ENCODE measurements at places on chromosomes 13 and 19.
A peak's percentile ranks its signal among the peaks of the same experiment; 100 is the strongest.

- DNase-seq: no peak
Measured at GRCh38 chr13:88802886-88803285, 1131.7 kb downstream of the SLITRK5 start.

DNA sequence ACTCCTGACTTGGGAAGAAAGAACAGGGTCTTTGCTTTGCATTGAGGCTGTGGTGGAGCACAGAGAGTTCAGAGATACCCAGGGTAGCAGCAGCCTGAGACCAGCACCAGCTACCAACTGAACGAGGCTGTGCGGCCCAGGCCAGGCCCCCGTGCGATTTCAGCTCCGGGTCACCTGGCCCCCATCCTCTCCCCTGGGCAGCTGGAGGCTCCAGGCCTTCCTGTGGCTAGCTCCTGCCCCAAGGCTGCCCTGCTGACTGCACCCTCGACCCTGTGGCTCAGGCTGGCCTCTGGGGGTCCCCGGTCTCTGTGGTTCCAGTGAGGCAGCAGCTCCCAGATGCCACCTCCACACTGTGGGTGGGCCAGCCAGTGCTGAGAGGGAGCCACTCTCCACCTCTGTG lies 52.8 kb downstream of the MCF2L start:
- no peak for DNase-seq

DNA sequence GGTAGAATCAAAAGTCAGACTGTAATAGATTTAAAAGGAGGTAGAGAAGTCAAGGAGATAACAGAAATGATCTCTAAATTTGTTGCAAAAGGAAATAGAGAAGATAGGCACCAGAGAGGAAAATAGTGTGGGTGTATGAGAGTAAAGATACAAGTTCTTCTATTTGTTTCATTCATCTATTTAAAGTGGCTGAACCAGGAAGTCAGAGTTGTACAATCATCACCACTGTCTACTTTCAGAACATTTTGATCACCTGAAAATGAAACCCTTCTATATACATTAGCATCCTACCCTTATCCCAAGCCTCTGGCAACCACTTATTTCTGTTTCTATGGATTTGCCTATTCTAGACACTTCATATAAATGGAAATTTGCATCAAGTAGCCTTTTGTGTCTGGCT lies 36.7 kb downstream of the INTS6 start:
- no peak for DNase-seq

- no peak for DNase-seq
Measured at GRCh38 chr19:15112385-15112784, 5.2 kb downstream of the SYDE1 start.

DNA sequence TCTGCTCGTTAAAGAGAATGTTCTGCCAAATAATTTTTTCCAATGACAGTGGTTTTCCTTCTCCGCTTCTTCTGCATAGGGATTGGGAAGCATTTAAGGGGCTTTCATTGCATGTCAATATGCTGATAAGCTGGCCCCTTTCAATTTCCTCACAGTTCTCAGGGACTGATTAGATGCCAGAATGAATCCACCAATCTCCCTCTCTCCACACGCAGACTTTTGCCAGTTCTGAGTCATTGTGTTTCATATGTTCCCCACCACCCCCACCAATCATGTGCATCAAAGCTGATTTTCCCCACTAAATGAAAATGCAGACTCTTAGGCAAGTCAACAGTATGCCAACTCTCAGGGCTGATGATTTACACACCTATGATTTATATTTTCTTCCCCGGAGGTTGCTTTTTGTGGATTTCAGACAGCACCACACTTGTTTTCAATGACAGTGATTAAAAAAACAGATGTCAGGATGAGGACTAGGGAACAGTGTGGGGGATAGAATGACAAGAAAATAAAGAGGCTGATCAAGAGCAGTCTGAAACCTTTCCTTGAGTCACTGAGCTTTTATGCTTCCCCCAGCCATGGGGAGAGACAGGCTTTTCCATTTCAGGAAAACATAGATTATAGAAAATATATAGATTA lies 47.9 kb upstream of the C13orf42 start:
- no peak for DNase-seq

GRCh38 chr13:74251778-74252519 lies 117.7 kb upstream of the KLF12 start:
- peak; percentile 54 for DNase-seq

All from DMS79 treated with DMSO at 0.1 percent for 48 hours (cell line).